ENCODE measurements at places on chromosomes 3 and 15.

DNA sequence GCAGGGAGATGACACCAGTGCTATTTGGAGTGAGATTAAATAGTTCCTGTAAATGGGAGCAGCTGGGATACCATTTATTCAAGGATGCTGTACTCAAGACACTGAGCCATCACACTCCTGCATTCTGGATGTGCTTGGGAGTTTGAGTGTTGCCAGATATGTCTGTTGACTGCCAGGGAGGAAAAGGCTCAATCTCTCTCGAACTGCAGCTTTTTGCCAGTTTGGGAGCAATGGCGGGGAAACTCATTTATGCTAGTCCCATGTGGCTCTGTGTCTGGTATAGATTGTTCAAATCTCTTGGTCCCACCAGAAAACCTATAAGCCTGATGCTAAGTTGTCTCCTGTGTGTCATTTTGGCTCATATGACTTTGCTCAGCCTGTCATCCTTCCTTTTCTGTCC is 363.6 kb downstream of the WDR72 start:
- no peak for DNase-seq

DNA sequence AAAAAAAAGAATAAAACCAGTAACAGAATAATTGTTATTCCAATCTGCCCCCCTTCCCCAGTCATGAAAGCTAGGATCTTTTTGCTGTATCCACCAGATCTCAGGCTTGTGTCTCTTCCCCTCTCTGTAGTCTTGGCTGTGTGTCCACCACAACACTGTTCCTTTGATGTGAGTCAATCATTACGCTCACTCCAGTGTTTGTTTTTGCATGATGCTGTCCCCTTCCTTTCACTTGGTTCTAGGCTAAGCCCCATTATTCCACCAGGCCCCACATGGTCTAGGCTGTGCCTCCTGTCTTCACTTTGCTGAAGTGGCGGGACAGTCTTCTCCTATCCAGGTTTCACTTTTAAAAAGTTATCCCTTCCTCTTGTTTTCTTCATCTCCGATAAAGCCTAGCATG is 13.6 kb downstream of the ACKR2 start:
- no peak for DNase-seq

GRCh38 chr3:70805061-70805889 is 492.8 kb upstream of the MDFIC2 start:
- DNase-seq: no peak

- DNase-seq: no peak
Measured at GRCh38 chr15:37528432-37528831, 406.0 kb upstream of the TMCO5A start.

DNA sequence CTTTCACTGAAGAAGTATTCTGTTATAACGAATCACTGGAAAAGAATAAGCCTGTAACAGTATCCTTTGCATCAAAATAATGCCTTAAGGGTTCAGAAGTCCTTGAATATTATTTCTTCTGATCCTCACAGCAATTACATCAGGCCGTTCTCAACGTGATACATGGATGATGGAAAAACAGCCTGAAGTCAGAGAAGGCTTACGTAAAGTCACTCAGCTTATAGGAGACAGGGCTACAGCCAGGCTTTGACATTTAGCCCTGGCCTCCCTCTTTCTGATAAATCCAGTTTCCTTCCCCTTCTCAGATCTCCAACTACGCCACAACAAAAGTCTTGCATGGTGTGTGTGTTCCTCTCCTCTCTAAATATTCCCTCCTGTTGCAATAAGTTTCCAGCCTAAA is 131.9 kb downstream of the ANO10 start:
- DNase-seq: no peak

- no peak for DNase-seq
Measured at GRCh38 chr3:119427669-119428068, 35.7 kb downstream of the TMEM39A start.

DNA sequence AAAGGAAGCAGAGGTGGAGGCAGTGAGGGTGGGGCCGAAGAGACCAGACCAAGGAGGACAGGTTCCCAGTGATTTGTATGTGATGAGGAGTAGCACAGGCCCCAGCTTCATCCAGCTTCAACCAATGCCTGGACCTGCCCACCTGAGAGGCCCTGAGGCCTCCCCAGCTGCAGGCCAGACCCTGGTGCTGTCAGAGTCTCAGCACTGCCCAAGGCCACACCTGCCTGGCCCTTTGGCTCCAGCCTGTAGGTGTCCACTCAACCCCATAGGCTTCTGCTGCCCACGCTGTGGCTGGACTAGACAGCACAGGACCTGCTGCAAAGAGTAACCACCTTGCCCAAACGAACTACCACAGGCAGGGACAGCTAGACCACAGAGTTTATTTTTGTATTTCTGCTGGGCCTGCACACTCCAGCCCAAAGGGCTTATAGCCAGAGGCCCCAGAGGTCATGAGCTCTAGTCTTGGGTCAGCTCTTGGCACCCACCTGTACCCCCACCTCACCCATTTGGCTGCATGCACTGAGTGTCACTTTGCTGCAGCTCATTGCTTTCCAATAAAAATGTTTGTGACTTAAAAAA is 81.9 kb upstream of the CDV3 start:
- no peak for DNase-seq

- no peak for DNase-seq
Measured at GRCh38 chr15:62219799-62220198, 54.7 kb upstream of the C2CD4B start.

Measured in iPS DF 19.7 (cell line).